ENCODE measurements at places on chromosomes 5 and 9. TPM values are rescaled to one million over a fixed set of nuclear protein-coding genes. Genes with fewer than 3 reads are reported as not detected.

DNA sequence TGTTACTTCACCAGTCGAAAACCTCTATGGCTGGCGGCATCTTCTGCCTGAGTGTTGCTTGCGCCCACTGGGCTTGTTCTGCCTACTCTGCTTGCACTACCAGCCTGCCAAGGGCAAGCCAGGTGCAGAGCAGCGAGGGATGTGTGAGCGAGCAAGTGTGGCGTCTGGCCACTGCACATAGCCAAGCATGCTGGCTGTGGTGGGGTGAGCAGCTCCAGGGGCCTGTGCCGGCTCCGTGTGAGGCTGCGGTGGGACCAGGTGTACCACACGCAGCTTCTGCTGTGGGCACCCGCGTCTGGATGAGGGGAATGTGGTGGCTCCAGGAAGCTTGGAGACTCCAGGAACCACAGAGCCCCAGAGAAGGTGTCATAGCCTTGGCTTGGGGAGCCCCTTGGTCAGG, 51.4 kb downstream of the GTF3C4 start:
- no peak for DNase-seq

DNA sequence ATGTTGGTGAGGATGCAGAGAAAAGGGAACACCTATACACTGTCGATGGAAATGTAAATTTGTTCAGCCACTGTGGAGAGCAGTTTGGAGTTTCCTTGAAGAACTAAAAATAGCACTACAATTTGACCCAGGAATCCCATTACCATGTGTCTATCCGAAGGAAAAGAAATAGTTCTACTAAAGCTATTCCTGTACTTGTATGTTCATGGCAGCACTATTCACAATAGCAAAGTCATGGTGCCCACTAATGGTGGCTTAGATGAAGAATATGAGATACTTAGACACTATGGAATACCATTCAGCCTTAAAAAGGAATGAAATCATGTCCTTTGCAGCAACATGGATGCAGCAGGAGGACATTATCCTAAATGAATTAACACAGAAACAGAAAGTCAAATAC, 50.2 kb upstream of the CAST start:
- no peak for DNase-seq

GRCh38 chr9:94874316-94874715, 147.8 kb downstream of the AOPEP start:
- DNase-seq, result no peak

DNA sequence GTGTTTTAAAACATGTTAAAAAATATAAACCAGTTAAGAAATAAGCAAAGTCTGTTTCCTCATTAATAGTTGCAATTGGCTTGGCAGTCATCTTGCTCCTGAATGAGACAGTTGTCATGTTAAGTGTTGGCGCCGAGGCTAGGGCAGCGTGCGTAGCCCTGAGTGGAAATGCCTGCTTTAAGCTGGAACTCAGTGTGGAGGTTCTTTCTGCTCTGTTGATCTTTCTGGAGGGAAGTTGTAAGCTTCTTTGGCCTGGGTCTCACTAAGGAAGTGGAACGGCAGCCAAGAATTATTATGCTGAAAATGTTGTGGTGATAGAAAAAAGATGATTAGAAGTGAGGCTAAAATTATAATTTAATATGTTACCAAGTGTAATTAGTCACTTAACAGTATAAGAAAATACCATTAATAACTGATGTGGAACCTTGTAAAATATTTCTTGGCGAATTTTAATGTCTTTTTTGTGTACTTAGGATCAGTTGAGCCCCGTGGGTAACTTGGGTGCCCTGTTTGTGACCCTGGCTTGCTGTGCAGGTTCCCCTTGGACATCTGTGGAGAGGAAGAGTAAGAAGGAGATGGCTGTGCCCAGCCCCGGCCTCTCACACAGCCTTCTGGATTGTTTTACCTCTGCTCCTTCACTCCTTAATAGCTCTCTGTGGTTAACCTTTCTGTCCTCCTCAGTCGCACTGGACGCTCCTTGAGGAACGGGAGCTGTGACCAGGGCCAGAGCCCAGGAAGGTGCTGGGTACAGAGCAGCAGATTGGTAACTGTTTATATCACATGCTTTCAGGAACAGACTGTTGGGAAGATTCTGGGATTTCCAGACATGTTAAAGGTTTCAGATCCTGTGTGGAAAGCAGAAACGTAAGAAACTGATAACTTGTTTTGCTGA, 31.0 kb downstream of the PCBD2 start:
- DNase-seq, result no peak

- DNase-seq, result no peak
Observed at GRCh38 chr9:106286249-106286648, 576.7 kb upstream of the ZNF462 start.

The ARL14EPL gene
- not detected for total RNA-seq

The PCDHGC4 gene
- 0.64 TPM for total RNA-seq
